Activated effector memory CD4-positive, alpha-beta T cell treated with Interleukin-2 at 50 U/mL for 16 hours (primary cell): ENCODE measurements at places on chromosomes 1 and 21.

DNA sequence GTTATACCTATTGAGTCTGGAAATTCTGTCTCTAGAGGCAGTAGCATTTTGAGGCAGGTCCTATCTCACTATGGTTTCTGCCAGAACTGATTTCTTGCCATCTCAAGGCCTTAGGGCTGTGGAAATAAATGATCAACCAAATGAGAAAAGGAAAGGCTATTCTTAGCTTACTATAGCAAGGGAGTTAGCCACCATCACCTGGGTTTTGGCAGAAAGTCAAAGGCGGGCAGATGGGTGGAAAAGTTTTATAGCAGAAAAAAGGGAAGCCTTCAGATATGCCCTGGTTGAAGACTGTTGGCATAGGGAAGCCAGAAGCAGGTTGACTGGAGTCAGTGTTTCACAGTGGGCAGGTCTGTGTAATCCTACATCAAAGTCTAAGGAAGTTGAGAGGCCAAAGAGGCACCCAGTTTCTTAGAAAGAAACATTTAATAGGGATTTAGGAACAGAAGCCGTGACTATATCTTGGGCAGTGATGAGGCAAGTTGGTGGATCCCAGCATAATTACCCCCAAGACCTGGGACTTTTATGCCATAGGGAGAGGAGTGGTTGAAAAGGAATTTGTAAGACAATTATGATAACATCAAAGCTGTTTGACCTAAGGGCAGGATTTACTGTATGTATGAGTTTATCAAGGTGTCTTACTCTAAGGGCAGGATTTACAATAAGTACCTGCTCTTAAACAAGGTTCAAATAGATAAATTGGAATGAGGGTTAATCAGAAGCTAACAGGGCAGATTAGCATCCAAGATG is 29.7 kb downstream of the CTH start:
- DNase-seq, result no peak

- DNase-seq, result peak; percentile 66
Measured at GRCh38 chr1:923131-923990, at the start of gene SAMD11. TSS of gene SAMD11 (plus strand) at chr1:923923. CDS start at chr1:924432, 509 bp downstream.

DNA sequence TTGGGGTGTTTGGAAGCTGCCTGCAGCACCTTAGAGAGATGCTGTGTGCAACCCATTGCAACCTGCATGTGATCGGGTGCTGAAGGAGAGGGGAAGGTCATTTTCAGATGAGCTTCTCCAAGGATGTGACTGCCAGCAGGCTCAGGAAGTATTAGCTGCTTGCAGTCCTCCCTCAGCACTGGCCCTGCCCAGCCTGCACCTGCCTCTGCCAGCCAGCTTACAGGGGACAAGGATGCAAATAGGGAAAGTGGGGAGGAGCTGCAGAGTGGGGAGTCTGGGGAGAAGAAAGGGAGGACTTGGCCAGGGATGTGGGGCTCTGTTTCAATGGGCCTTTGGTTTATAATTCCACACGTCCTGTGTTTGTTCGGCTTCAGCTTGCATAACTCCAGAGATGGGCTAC is 254.5 kb downstream of the RRAGC start:
- no peak for DNase-seq

DNA sequence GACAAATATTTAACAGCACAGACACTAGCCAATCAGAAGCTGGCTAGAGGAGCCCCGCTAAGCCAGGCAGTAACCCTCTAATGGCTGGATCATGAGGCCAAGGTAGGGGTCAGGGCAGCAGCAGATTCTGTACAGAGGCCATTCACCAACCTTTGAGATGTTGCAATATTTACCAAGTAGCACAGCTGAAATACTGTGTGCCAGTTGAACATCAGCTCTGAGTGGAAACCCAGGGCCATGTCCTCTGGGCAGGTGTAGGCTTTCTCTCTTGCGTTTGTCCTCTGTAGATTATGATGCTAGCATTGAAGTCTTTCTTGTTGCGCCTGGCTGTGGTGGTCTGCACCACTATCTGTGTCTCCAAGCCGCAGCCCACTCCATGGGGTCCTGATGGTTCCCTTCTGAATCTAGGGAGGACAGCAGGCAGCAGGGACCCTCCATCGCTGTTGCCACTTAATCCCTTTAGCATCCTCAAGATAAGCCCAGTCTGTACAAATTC is 2.5 kb upstream of the COG2 start:
- DNase-seq, result no peak
